ENCODE measurements at places on chromosomes 7 and 10. TPM values are rescaled to one million over a fixed set of nuclear protein-coding genes. Genes with fewer than 3 reads are reported as not detected.

PTPRE gene
- total RNA-seq = 5.9 TPM

GOLGA7B gene
- 0.26 TPM for total RNA-seq

SNX10 gene
- total RNA-seq = 0.53 TPM

SLC39A12 gene
- not detected for total RNA-seq

- DNase-seq = peak; percentile 49
These were observed 132.8 kb downstream of the GLI3 start for GRCh38 chr7:42104231-42104630.

CBLL1 gene
- 9.0 TPM for total RNA-seq

DNA sequence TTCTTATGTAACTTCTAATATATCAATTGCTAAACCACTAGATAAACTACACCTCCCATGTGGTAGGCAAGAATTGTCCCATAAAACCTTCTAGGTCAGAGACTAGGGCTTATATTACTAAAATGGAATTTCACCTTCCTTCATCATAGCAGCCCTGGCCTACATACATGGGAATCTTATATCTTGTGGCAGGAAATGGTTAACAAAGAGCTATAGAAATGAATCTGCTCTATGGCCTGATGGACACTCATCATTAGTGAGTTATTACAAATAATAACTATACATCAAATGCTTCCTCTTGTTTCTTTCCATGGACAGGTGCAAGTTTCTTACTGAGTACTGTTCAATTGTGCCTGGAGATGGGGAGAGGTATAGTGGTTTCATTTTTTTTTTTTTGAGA is 62.3 kb upstream of the PDLIM1 start:
- DNase-seq = no peak

GIMAP7 gene
- total RNA-seq = not detected

DNA sequence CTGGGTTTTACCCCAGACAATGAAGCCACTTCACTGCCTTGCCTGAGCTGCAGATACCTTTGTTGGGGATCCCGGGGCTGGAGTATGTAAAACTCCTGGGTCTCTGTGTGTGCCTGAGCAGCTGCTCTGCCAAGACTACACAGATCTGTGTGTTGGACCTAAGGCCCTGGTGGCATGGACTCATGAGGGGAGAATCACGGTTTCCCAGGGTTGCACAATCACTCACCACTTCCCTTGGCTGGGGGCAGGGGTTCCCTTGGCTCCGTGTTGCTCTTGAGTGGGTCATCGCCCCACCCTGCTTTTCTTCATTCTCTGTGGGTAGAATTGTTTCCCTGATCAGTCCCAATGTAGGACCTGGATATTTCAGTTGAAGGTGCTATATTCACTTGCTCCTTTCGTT is 13.9 kb upstream of the TBATA start:
- no peak for DNase-seq

- DNase-seq = peak; percentile 95
These were observed 8.8 kb downstream of the ADAP1 start for GRCh38 chr7:945556-946255.

DNA sequence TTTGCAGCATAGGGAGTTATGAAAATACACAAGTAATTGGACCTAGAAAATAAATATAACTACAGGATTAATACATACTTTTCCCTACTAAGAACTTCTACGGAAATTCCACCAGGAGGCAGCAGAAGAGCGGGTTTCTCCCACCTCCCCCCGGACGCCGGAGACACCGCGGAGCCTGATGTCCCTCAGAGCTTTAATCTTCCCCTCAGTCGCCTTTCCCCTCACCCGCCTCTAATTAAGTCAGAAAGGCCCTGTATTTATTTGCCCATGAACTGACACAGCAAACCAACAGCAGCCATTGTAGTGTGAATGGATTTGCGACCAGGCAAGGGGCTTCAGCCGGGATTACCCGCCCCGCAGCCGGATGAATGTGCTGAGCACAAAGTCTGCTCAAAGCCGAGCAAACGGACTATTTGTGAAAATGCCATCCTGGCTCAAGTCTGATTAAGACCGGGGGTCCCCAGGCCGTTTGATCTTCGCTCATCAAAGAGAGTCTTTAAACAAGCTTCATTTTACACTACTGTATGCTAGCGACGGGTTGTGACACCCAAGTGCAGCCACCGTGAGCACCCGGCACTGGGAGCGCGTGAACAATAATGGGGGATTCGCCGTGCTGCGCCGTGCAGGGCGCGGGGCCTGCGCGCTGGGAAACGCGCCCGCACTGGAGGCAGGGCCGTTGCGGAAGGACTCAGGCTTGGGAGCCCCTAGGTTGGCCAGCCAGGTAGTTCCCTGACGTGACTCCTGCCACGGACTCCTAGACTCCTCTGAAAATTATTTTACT is 5.6 kb upstream of the DKK1 start:
- DNase-seq = peak; percentile 55

GRCh38 chr7:106216923-106217542 is 67.8 kb downstream of the NAMPT start:
- DNase-seq = peak; percentile 55

PNLIPRP3 gene
- 53.2 TPM for total RNA-seq

SERPINE1 gene
- total RNA-seq = 20.6 TPM

PIP gene
- not detected for total RNA-seq

TAF3 gene
- 1.3 TPM for total RNA-seq

VENTX gene
- total RNA-seq = not detected

DNA sequence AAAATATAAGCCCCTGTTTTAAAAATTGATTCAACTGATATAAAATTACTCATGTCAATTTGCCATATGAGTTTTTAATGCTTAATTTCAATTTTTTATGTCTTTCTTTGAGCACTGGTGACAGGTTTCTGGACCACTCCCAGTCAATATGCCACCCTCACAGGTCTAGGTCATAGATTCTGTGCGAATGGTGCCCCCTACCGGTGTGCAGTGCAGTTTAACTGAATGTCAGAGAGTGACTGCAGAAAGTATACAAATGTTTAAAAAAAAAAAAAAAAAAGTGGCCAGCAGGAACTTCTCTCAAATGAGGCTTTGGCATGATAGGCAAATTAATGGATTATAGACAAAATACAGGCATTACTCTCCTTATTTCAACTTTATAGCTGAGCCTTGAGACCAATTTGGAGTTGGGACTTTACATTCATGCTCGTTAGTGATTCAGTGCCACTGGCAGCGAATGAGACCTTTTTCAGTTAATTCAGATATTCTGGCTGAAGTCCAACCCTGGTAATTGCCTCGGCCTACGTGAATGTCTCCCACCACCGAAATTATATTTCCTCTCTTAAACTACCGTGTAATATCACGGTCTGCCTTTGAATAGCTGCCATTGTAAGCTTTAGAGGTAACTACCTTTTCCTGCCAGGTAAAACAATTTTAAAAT is 427.6 kb downstream of the PHTF2 start:
- DNase-seq = peak; percentile 20

DNA sequence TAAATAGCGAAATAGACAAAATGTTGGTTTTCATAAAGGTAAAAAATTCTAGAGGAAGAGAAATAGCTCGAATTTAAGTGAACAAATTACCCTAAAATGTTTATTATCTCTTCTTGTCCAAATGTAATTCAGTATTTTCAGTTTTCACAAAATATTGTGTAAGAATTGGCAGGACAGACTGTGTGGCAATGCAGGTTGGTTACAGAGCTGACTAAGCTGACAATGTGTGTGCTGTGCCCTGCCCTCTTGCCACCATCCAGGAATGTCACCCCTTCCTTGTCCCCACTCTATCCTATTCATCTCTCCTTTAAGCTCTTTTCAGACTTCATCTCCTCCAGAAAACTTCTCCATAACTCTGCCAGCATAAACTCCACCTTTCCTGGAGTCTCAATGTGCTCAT is 46.1 kb downstream of the COL28A1 start:
- peak; percentile 29 for DNase-seq

GRCh38 chr10:119724593-119725516 is 995 bp upstream of the INPP5F start:
- DNase-seq = peak; percentile 37

SEMA3E gene
- total RNA-seq = 0.13 TPM

SAP25 gene
- not detected for total RNA-seq

DNAJC12 gene
- 0.26 TPM for total RNA-seq

GRCh38 chr7:21939136-21939857 is 6.4 kb downstream of the CDCA7L start:
- peak; percentile 83 for DNase-seq

DNA sequence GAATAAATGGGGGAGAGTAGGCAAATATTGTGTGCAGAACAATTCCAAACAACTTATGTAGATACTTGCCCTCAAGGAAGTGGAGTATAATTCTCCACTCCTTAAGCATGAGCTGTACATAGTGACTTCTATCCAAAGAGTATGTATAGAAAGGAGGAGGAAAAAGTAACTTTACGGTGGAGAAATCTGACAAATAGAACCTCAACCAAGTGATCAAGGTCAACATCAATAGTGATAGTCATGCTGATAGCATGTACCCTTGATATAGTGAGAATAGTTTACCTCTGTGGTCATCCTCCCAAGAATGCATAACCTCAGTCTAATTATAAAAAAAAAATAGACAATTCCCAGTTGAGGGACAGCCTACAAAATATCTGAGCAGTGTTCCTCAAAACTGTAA is 89.1 kb upstream of the NANOS1 start:
- DNase-seq = peak; percentile 60

GRCh38 chr7:55474944-55475854 is 97.1 kb downstream of the VOPP1 start:
- DNase-seq = no peak

DNA sequence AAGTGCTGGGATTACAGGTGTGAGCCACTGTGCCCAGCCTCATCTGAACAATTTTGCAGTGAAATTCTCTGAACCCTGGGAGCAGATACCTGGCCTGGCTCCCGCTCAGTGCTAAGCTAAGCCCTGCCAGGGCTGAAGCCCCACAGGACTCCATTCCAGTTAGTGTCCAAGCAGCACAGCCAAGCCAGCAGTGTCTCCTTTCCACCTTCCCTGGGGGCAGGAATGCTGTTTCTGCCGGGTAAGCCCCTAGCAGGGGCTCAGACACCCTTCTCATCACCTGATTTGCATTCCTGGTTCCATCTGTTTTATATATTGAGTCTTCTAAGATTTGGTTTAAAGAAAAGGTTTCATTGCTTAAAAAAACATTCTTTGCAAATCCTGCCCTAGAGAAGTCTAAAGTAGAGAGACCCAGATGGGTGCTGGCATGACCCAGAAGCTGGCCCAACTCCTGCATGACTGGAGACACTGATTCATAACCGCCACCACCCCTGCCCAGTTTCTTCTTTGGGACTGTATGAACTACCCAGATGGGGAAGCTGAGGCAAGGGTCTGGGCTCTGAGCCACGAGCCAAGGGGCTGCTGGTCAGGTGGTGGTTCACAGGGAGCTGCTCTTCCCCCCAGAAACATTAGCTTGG is 14.0 kb downstream of the SLC13A4 start:
- DNase-seq = no peak

CASP7 gene
- total RNA-seq = 10.0 TPM

LIPF gene
- total RNA-seq = not detected

DNA sequence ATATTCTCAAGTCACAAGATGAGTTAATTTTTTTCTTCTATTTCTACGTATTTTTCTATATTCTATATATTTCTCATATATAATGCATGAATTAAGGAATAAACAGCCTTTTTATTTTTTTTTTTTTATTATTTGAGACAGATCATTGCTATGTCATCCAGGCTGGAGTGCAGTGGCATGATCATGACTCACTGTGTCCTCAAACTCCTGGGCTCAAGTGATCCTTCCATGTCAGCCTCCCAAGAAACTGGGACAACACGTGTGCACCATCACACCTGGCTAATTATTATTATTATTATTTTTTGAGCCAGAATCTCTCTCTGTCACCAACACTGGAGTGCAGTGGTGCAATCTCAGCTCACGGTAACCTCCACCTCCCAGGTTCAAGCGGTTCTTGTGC is 1.5 kb downstream of the CLDN12 start:
- DNase-seq = peak; percentile 58

DNA sequence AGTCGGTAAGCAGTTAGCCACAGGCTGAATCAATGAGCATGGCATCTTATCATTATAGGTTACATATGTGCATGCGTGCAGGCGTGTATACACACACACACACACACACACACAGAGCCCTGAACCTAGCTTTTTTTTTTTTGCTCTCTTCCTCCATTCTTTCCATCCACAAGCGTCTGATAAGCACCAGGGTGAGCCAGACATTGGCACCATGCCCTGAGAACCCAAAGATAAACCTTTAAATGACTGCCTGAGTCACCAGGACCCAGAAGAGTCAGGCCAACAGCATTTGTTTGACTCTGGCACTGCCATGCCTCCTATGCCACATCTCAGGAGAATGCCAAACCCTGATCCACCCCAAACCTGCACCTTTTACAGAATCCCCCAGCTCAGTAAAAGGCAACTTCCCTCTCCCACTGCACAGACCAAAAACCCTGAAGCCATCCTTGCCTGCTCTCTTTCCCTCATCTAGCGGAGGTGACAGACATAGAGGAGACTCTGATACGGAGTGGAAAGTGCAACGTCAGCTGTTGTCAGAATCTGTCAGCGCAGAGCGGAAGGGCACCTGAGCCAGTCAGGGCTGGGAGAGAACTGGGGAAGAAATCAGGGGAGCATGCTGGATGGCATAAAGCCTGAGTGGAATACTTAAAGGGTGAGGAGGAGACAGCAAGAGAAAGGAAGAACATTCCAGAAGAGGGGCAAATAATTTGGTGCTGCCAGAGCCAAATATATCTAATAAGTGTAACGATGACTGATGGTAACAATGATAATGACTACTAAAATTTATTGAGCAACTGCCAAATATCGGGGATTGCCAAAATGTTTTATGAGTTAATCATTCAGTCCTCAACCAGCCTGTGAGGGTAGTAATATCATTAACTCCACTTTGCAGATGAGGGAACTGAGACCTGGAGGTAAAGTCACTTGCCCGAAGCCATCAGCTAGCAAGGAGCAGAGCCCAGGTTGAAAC is 3.2 kb downstream of the PARP12 start:
- DNase-seq = peak; percentile 93

DNA sequence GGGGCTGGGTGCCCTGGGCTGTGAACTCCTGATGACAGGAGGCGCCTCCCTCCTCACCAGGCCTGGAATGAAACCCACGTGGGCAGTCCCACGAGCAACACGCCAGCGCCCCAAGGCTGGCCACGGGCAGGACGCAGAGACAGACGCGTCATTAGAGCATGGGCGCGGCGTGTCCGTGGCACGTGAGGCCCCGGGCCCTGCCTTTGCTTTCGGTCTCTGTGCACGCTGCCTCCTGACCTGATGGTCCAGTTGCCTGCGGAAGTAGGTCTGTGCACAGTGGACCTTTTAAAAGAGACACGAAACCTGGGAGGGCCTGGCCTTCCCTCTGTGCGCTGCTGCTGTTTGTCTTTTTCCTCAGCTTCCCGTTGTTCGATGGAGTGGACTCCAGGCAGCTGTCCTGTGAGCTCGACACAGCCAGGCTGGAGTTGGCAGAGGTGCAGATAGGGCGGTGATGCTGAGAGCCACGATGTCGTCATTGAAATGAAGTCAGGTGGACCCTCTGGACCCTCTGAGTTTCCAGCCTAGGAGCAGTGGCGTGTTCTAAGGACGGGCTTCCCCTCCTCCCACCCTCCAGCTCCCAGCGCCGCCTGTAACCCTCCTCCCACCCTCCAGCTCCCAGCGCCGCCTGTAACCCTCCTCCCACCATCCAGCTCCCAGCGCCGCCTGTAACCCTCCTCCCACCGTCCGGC is 40.1 kb upstream of the CFAP46 start:
- no peak for DNase-seq

DNA sequence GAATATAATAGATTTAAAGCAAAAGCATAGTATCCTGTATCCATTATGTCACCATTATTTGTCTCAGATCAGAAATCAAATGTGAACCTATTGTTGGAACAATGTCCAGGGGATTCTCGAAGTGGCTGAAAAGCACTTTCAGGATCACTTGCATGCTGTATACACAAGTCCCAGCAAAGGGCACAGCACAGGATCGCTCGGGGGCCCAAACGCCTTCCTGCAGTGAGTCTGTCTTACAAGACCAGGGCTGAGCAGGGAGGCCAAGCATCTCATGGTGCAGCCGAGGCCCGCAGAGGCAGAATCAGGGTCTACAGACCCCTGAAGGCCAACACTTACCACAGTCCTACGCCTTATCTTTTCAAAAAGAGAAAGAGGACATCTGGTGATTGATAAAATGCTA is 92.3 kb downstream of the TNS3 start:
- no peak for DNase-seq

Measured in bronchial epithelial cell (primary cell).